ENCODE measurements at places on chromosomes 1 and 21.

- no peak for DNase-seq
Observed at GRCh38 chr1:152960452-152961044, 9.9 kb upstream of the SPRR4 start.

DNA sequence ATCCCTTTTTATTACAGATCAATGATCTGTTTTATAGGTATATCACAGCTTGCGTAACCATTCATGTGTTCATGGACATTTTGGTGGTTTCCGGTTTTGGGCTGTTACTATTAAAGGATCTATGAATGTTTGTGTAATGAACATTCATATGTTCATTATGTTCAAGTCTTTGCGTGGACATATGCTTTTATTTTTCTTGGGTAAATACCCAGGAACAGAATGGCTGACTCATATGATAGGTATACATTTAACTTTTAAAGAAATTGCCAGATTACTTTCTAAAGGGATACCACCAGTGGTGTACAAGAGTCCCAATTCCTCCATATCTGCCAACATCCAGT is 73.7 kb downstream of the SPATA46 start:
- no peak for DNase-seq

- no peak for DNase-seq
Observed at GRCh38 chr1:184545601-184546000, 158.8 kb downstream of the C1orf21 start.

GRCh38 chr1:172867216-172867818 is 183.4 kb downstream of the TNFSF18 start:
- no peak for DNase-seq

DNA sequence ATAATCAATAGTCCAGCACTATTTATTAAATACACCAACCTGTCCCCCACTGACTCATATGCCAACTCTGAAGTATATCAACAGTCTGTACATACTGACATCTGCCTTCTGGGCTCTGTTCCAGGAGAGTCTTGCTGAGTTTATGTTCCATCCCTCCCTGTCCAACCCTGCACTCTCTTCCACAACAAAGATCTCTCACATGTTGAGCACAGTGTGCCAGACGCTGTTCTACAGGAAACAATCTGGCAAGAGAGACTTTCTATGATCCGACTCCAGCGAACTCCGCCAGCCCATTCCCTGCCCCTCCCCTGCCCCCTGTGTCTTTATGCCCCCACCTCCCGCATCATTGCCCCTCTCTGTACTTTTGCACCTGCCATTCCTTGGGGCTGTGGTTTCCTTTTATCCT is 3.4 kb downstream of the LACTBL1 start:
- no peak for DNase-seq

DNA sequence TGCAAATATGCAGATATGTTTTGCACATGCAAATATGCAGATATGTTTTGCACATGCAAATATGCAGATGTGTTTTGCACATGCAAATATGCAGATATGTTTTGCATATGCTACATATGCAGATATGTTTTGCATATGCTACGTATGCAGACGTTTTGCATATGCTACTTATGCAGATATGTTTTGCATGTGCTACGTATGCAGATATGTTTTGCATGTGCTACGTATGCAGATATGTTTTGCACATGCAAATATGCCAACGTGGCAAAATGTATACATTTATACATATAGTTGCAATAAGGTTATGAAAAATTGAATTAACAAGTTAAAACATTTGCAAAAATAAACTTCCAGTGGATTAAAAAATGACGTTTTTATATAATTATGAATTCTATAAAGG is 30.8 kb upstream of the TP53BP2 start:
- no peak for DNase-seq

DNA sequence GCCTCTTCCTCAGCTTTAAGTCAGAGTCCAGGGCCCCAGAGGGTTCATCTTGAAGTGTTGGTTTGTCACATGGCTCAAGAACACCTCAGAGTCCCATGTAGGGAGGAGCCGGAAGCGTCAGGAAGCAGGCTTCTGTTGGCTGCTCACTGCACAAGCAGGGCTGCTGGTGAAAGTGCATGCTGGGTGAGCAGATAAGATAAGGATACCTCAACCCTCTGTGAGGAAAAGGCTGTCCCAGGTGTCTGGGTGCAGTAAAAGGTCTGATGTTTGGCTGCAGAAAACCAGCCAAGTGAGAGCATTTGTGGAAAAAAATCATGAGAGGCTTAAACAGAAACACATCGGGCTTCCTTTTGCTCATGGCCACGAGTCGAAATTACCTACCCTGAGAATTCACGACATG is 6.2 kb upstream of the TEX35 start:
- no peak for DNase-seq

DNA sequence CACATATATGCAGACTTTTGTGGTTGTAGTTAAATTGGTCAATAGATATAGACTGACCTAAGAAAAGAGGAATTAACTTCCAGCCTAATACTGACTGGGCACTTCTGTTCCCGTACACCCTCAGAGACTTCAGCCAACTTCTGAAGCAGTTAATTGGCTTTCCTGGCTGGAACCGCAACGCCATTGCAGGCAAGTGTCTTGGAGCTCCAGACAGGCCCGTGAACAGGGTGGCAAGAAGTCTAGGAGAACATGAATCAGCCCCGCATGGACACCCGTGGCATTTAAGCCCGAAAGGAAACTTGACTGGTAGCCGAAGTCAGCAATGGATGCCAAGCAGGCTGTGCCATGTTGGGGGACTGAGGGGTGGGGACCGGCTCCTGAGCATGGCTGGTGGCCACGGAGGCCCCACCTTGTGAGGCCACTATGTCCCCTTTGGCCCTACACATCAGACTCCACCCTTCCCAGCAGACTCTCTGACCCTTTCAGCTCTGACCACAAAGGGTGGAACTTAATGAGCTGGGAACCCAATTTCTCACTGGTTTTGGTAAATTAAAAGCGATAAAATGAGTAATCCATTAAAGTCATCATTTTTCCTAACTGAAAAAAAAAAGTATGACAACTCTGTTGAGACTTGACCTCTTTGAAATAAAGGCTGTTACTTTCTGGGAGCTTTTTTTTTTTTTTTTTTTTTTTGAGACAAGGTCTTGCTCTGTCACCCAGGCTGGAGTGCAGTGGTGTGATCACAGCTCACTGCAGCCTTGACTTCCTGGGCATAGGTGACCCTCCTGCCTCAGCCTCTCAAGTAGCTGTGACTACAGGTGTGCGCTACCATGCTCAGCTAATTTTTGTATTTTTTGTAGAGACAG is 54.1 kb downstream of the RUNX1 start:
- DNase-seq: no peak

- DNase-seq: no peak
Observed at GRCh38 chr1:162023181-162023546, 505 bp downstream of the OLFML2B start.

GRCh38 chr1:173206816-173207568 is at the start of gene TNFSF4:
TNFSF4 (minus strand) TSS chr1:173207331; CDS start chr1:173207176, 155 bp downstream.
- DNase-seq: peak; percentile 25

DNA sequence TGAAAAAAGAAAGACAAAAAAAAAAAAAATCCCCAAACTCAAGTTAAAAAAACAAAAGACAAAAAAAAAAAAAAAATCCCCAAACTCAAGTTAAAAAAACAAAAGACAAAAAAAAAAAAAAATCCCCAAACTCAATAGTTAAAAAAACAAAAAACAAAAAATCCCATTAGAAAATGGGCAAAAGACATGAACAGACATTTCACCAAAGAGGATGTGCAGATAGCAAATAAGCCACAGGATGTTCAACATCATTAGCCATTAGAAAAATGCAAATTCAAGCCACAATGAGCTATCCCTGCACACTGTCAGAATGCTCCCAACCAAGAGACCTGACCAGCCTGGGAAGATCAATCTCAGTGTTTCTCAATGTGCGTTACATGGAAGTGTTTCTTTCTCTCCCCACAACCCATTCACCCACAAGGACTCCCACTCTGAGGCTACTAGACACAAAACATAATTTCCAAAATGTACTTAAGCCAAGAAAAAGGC is 33.9 kb downstream of the MRAP start:
- DNase-seq: no peak

GRCh38 chr1:160438317-160438918 is 38.1 kb downstream of the VANGL2 start:
- DNase-seq: no peak

DNA sequence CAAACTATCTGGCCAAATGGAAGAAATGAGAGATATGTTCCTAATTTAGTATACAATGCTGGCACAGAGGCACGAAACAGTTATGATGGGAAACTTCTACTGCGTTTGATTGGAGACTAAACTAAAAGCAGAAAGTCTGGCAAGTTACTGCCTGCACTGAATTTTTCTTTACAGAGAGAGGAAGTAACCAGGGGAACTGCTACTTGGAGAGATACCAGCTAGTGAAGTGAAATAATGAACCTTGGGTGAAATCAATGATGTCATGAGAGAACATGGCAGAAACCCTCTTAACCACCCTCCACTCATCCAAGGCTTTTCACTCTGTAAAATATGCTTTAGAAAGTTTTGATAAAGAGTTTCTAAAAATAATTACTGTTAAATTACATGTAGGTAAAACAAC is 29.3 kb downstream of the NIBAN1 start:
- DNase-seq: no peak

DNA sequence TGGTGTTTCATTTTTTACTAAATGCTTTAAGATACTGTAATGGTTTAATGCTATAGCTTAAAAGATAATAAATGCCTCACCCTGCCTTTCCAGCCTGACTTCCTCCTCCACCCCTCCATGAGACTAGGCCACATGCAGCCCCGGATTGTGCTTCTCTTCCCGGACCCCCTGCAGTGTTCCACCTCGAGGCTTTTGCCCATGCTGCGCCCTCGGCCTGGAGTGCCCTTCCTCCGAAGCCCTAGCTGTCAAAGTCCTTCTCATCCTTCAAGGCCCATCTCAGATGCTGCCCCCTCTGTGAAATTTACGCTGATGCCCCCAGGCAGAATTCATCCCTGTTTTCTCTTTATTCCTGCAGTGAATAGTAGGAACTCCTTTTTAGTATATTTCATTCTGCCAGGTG is 98.5 kb downstream of the ATP5PO start:
- DNase-seq: no peak

DNA sequence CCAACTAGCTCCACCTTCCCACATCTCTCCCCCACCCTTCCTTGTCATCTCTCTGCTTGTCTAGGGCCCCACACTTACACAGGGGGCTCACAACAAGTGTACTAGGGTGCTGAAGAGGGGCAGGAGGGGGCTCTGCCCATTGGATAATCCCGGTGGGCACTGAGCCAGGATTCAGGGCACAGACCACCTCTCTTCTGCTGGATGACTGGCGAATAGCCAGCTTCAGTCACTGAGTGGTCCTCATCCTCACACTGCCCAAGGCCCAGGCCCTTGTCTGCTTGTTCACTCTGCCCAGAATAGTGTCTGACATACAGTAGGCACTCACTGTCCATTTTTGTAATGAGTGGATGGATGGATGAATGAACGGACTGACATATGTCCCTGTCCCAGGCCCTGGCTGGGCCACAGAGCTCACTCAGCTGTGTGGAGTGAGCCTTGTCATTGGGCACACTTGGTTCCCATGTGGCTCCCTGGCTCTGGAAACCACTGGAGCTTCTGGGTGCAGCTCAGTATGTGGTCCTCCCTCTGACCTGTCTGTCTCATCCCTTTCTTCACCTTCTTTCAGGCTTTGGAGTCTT is 36.6 kb downstream of the FOXO6 start:
- DNase-seq: no peak

GRCh38 chr1:61950418-61950817 is 208.1 kb downstream of the PATJ start:
- no peak for DNase-seq

GRCh38 chr1:116308276-116308675 is 64.8 kb upstream of the ATP1A1 start:
- no peak for DNase-seq

DNA sequence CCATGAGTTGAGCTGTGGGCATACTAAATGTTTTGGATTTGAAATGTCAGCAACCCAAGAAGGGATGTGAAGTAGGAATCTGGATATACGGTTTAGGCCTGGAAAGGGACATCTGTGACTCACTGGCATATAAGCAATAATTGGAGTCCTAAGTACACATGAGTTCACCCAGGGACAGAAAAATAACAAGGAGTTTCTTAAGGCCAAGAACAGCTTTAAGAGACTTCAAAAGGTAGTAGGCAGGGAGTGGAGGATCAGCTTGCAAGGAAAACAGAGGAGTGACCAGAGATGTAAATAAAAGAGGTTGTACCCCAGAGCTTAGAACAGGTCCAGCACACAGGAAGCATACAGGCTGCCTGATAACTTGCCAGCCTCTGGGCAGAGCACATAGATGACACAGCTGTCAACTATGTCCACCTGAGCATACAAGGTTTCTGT is 28.1 kb downstream of the TMEM50B start:
- no peak for DNase-seq

GRCh38 chr1:117676615-117677130 is 70.8 kb downstream of the TENT5C start:
- DNase-seq: no peak

DNA sequence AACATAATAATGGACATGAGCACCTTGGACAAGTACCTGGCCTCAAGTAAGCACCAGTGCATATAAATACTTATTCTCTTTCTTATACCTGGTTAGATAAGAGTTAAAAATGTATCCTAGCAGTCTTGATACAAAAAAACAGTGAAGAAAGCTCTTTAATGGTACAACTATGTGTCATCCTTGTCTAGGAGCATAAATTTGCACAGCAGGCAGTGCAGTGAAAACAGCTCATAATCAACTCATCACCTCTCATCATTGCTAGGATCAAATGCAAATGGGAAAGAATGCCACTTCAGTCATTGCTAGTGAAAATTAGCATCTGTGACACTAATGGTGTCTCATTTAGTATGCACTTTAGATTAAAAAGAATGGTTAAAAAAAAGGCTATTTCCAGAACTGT is 7.6 kb downstream of the SAMSN1 start:
- no peak for DNase-seq

- no peak for DNase-seq
Observed at GRCh38 chr1:25021591-25022215, 91.6 kb upstream of the RUNX3 start.

DNA sequence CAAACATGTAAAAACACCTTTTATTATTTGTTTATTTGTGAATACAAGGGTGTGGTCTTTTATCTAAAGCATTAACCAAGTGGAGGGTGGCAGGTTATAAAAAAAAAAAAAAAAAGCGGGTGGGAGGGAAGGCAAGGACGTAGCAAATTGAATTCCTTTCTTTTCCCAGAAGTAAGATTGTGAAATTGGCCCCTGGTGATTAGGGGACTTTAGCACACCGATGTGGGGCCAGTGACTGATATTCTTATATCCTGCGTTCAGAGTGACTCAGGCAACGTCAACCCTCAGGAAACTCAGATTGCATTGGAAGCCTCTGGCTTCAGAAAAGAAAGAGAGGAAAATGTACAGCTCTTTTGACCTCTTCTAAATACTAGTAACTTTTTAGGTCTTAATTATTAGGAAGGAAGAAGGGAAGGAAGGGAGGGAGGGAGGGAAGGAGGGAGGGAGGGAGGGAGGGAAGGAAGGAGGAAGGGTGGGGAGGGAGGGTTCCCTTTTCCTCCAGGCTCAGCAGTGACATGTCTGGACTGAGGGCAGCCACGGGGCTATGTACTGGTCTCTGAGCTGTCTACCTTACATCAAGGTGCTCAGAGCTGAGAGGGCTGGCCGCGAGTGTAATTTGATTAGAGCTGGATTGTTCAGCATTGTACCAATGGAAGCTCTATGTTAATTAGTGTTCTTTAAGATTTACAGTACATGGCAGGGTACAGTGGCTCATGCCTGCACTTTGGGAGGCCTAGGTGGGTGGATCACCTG is 30.2 kb downstream of the EVA1C start:
- no peak for DNase-seq

Measured in T-helper 2 cell treated with Interferon-gamma antibody and Interleukin-4, amounts not matched to agents 5 μg/mL and 100 μg/mL, for 36 hours (primary cell).